Thyroid gland (tissue), 4 donors: ENCODE measurements at places on chromosomes 11 and 22. TPM values are rescaled to one million over a fixed set of nuclear protein-coding genes. Genes with fewer than 3 reads are reported as not detected.

GRCh38 chr22:44281768-44282637, 30.7 kb downstream of the SHISAL1 start:
- DNase-seq: no peak

GRCh38 chr22:19060356-19061009, 61.7 kb downstream of the DGCR2 start:
- DNase-seq: no peak

GRCh38 chr22:43955883-43956782, 891 bp downstream of the SAMM50 start:
- DNase-seq: no peak

DNA sequence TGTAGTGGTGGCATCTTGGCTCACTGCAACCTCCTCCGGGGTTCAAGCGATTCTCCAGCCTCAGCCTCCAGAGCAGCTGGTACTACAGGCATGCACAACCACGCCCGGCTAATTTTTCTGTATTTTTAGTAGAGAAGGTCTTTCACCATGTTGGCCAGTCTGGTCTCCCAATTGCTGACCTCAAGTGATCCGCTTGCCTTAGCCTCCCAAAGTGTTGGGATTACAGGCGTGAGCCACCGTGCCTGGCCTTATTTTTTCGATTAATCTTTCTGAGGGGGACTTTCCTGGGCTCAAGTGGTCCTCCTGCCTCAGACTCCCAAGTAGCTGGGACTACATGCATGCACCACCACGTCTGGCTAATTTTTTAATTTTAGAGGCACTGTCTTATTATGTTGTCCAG, 5.6 kb downstream of the SNU13 start:
- DNase-seq: no peak

Gene SCGB1D1
- total RNA-seq: not detected
